ENCODE measurements at places on chromosomes 11 and 22. TPM values are rescaled to one million over a fixed set of nuclear protein-coding genes. Genes with fewer than 3 reads are reported as not detected.

LRRC56 gene
- total RNA-seq, result 1.7 TPM

GNB1L gene
- total RNA-seq, result 3.9 TPM

CALCA gene
- total RNA-seq, result not detected

ARFGAP3 gene
- total RNA-seq, result 38.5 TPM

OR4D5 gene
- total RNA-seq, result not detected

APOA4 gene
- not detected for total RNA-seq

DNA sequence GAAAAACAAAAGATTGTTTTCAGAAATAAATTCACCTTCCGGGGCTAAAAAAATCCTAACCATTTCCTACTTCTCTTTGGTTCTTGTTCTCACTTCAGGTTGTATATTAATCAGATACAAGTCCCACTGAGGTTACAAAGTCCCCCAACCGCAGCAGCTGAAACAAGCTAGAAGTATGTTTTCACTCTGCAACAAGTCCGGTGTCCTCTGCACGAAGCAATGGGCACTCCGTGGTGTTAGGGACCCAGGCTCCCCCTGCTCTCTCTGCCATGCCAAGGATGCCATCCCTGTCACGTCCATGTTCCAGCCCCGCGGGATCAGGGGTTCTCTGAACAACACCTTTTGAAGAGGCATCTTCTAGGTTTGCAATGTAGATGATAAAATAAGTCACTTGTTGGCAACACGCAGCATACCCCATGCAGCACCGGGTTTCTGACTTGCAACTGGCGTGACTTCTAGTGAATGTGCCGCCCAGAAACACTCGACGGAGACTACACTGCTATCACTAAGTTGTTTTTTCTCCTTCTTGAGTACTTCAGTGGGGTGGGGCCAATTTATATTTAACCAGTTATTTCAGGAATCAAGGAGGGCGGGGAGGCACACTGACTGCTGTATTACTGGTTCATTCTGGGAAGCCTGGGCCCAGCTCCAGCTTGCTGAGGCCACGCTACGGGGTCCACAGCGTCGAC, 25.4 kb upstream of the GSTP1 start:
- no peak for DNase-seq

DNA sequence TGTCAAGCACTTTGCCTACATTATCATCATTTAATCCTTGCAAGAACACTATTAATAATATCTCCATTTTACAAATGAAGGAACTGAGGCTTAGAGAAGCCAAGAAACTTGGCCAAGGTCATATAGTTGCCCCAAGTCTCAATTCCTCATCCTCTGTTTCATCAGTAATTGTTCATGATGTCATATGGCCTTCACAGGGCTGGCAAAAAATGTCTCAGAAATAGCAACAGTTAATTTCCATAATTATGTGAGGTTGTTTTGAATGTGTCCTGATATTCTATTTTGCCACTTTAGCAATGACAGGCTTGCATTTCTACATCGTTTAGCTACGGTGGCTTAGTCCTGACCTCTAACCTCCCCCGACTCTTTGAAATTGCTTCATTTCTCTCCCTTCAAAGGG, 20.6 kb upstream of the TRIM44 start:
- DNase-seq, result no peak

DNA sequence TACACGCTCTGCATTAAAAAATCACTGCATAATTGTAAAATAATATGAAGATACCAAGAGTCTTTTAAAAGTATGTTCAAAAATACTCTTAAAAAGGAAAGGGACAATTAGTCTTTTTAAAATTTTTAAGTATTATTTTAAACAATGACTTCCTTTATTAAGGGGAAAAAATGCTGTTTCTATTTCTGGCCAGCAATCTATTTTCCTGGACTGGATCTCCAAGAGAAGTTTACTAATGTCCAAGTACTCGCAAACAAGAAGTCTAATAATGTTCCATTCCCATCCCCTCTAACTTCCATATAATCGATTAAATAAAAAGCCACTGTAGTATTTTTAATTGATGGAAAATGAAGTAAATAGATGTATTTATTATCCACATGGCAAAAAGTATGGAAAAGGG, 123.7 kb downstream of the MPPED2 start:
- DNase-seq, result no peak

- DNase-seq, result no peak
Observed at GRCh38 chr11:68312780-68313573, 586 bp downstream of the LRP5 start.

DNA sequence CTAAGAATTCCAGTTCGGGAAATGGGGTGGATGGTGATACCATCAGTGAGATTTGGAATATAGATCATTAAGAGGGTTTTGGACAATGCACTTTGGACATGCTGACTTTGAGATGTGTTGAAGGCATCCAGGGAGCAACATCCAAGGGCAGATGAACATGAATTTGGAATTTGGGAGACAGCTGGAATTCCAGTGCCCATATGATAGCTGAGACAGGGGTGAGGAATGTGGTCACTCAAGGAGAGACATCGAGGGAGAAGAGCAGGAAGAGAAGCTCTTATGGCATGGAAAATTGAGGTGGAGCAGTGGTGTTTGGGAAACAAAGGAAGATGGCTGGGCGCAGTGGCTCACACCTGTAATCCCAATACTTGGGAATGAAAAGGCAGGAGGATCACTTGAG, 11.8 kb upstream of the MICAL2 start:
- no peak for DNase-seq

DNA sequence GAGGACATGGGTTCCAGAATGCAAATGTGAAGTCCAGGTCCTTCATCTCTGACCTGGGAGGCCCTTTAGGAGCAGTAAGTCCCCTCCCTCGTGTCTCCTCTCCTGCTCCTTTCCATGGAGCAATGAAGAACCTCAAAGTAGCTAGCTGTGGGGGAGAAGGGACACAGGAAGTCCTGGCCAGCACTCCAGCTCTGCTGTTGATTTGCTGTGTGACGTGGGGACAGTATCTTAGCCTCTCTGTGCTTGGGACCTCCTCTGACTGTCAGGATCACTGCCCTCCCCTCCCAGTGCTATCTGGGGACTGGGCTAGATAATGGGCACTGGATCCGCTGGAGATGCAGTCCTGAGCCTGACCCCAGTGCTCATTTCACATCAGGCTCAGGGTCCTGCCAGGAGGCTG, 1.1 kb upstream of the APOBEC3H start:
- DNase-seq, result no peak

DNA sequence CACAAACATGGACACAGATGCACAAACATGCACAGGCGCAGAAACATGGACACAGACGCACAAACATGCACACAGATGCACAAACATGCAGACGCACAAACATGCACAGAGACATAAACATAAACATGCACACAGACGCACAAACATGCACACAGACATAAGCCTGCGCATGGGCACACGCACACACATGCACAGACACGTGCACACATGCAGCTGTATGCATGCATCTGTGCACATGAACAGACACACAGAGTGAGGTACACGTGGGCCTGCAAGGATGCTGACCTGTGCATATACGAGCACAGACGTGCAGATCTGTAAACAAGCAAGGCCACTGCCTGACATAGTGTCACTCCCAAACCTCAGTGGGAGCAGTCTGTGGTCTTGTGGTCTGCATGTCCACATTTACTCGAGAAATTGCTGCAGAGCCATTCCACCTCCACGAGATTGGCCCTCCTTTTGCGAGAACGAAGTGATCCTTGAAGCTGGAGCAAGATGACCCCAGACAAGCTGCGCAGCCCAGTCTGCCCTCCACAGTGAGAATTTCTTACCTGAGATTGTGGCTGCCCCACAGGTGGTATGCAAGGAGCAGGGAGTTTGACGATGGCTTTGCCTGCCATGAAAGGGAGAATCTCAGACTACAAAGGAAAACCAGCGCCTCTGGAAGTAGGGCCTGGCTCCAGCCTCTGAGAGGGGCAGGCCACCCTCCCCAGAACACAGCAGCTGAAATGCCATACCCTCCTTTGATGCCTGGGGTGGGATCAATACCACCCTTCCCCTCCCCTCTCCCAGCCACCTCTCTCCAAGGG, 299.9 kb downstream of the BRD1 start:
- no peak for DNase-seq

DNA sequence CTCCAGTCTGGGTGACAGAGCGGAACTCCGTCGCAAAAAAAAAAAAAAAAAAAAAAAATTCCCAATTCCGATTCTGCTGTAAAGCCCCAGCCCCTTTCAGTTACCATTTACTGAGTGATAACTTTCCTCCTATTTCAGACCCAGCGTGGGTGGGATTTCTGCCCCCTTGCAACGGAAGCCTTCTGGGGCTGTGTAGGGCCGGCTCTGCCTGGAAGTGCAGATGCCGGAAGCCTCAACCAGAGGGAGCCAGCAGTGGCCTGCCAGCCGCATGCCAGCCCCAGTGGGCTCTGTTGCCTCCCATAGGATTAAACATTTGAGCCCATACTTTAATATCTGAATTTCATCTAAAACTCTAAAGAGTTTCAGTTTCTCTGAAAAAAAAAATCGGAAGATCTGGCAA, 60.0 kb upstream of the NUP50 start:
- DNase-seq, result no peak

DNA sequence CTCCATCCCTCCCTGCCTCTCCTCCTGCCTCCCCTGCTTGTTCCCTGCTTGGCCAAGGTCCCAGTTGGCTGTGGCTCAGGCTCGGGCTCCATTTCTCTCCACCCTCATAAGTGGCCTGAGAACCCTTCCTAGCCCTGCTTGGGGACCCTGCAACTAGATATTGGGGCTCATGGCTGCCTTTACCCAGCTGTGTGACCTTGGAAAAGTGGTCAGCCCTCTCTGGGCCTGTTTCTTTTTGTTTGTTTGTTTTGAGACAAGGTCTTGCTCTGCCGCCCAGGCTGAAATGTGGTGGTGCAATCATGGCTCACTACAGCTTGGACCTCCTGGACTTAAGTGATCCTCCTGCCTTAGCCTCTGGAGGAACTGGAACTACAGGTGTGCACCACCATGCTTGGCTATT, 20.3 kb upstream of the CABP2 start:
- no peak for DNase-seq

- no peak for DNase-seq
Observed at GRCh38 chr22:37021710-37022482, 2.4 kb downstream of the MPST start.

- DNase-seq, result no peak
Observed at GRCh38 chr11:121802542-121802941, 313.5 kb downstream of the BLID start.

DNA sequence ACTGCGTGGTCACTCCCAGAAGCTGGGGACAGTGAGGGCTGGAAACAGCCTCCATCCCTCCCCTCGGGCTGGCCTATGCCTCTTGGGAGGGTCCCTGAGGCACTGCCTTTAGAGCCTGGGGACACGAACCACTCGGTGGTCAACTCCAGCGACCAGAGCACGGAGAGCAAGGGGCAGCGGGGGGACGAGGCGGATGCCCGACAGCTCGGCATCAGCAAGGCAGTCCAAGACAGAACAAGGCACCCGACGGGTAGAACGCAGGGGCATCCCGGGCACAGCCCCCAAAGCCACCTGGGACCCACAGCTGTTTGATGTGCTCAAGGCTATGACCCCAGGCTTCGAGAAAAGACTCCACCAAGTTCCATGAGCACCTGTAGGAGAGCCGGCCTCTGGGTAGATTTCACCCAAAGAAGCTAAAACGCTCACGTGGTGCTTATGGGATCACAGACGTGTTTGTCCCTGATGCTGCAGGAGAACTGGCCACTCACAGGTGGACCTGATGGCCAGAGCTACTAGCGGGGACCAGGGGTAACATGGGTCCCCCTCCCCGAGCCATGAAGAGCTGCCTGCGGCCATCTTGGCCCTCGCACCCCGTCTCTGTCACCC, 510 bp upstream of the LSP1 start:
- DNase-seq, result no peak

GRCh38 chr11:77966338-77966737, 28.1 kb downstream of the INTS4 start:
- DNase-seq, result no peak

DNA sequence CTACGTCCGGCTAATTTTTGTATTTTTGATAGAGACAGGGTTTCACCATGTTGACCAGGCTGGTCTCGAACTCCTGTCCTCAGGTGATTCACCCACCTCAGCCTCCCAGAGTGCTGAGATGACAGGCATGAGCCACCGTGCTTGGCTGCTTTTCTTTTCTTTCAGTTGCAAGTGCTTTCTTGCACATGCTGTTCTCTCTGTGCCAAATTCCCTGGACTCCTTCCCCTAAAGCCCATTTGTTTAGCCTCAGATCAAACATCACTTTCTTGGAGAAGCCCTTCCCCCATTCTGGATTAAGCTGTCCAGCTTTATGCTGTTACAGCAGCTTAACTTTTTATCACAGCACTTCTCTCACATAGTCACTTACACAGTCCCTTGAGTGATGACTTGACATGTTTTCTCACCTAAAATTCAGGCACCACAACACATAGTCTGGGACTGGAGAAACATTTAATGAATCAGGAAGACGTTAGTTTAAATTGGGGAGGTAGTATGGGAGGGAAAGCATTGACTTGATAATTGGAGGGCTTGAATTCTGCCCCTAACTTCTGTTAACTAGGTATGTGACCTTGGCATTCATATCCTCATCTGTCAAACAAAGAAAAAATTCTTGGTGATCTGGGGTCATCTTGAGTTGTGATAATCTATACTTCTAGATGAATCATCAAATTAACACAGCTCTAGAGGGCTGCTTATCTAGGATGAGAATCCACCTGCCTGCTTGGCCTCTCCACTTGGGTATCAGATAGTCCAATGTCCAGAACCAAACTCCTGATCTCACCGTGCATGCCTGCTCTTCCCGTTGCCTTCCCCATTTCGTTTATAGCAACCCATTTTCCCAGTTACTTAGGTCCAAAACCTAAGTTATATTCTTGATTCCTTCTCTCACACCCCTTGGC, 18.4 kb downstream of the ACO2 start:
- DNase-seq, result no peak

DNA sequence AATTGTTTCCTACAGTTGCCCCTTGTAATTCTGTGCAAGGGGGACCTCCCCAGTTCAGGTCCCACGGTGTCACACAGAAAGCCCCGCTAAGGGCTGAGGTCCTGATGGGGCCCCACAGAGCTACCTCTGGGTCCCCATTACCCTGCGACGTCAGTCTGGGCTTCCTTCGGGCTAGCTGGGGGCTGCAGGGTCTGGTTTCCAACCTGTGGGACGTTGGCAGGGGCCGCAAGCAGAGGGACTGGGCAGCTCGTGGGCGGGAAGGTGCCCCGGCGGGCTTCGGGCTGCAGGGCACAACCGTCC, 698 bp downstream of the SLC37A4 start:
- no peak for DNase-seq

- DNase-seq, result no peak
Observed at GRCh38 chr22:43094085-43094484, 4.9 kb upstream of the TTLL1 start.

- DNase-seq, result no peak
Observed at GRCh38 chr11:9839550-9839949, 175.7 kb downstream of the SWAP70 start.

DNA sequence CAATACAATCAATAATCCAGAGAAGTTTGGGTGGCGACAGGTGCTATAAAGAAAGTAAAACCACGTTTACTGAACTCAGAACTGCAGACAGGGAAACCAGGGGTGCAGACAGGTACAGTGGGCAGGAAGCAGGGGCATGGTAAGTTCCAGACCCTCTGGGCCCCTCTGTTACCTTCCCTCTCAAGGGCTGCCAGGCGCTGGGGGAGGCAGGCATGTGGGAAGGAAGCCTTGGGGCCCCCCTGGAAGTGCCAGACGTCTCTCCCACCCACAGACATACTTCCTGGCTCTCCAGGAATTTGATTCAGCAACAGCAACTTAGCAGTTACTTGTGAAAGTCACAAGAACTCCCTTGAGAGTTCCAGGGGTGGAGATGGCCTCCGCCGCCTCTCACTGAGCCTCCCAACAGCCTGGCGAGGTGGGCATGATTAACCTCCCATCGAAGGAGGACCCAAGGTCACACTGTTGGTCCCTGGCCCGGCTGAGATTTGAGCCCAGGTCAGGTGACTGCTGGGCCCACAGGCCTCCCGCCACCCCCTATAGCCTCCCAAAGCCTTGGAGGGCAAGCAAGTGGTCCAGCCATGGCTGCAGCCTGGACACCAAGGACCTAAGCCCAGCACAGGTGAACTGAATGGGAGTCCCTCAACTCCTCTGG, 14.1 kb upstream of the TSKU start:
- DNase-seq, result no peak
